ENCODE measurements at places on chromosomes 2 and 18. TPM values are rescaled to one million over a fixed set of nuclear protein-coding genes. Genes with fewer than 3 reads are reported as not detected.

CHRND gene
- not detected for total RNA-seq

TWIST2 gene
- total RNA-seq: 14.7 TPM

L3MBTL4 gene
- under 0.01 TPM for total RNA-seq

MARS2 gene
- total RNA-seq: 3.8 TPM

IL1B gene
- 3.6 TPM for total RNA-seq

All from IMR-90 (cell line).